ENCODE measurements at places on chromosomes 4 and X.

- no peak for DNase-seq
Measured at GRCh38 chrX:74506317-74507115, 85.2 kb downstream of the SLC16A2 start.

DNA sequence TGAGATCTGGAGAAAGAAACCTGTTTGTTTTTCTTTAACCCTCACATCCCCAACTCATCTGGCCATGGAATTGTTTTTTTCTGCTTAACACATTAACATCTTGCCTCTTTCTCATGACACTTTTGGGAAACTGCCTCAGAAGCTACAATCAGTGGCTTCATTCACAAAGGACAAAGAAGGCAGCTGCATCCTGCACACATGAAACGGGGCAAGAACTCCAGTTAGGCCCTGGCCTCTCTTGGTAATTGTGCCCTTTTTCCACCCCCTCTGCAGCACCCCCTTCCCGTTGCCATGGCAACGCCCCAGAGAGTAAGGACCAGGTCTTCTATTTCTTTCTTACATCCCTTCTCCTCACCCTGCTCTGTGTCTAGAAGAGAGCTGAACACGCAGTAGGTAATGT is 103.4 kb downstream of the PDGFRA start:
- DNase-seq: no peak

DNA sequence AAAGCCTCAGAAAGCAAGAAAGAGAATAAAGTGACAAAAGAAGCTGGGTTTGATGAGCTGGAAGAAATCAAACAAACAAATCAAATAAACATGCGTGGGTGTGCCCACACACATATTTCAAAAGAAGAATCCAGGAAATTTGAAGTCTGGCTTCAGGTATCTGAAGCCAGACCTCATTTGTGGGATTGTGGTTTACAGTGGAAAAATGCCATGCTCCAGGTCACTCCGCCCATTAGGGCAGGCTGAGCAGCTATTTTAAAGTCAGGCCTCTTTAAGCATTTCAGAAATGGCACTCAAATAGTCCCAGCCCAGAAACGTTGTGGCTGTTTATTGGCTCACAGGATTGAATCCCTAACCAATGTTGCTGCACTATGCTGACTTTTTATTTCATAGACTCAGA is 226.1 kb upstream of the F9 start:
- no peak for DNase-seq

DNA sequence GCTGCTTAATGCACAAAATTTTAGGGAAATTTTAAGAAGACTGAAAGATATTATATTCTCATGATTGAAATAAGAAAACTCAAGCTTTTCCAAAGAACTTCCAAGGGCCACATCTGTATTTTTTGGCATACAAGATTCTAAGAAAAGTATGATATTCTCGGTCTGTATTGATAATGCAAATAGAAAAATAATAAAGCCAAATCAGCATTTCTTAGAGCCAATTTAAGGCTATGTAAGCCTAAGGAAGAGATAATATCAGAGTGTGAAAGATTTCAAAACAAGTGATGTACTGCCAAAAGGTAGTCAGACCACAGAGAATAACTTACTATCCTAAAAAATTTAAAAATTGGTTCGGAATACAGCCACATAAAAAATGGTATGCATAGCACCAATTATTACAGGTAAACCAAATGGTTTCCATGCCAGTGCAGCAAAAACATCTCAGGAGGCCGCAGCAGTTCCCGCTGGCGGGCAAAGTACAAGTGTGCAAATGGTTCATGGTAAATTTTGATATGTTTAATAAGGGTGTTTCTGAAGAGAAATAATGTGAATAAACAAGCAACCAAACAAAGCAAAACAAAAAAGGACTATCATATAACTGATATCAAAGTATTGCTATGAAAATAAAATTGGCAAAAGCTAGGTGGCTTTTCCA is 35.2 kb upstream of the NAP1L5 start:
- DNase-seq: no peak

- no peak for DNase-seq
Measured at GRCh38 chr4:30768277-30768676, 48.1 kb downstream of the PCDH7 start.

GRCh38 chr4:27276307-27277073 is 415.8 kb downstream of the STIM2 start:
- DNase-seq: no peak

- no peak for DNase-seq
Measured at GRCh38 chr4:25552580-25553271, 102.9 kb upstream of the SLC34A2 start.

GRCh38 chr4:32196950-32197688 is 1477.0 kb downstream of the PCDH7 start:
- DNase-seq: no peak

DNA sequence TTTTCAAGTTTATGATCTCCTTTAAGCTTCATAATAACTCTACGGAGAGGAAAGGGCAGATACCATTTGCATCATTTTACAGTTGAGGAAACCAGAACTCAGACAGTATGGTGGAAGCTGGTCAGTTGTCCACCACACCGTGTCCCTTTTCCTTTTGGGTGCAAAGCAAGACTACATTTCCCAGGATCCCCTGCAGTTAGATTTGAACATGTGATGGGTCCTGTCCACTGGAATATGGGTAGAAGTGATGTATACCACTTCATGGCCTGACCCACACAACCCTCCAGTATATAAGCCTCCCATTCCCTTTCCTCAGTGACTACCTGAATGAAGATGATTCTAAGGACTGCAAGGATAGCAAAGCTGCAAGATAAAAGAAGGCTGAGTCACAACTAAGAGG is 74.7 kb downstream of the BEND2 start:
- no peak for DNase-seq

DNA sequence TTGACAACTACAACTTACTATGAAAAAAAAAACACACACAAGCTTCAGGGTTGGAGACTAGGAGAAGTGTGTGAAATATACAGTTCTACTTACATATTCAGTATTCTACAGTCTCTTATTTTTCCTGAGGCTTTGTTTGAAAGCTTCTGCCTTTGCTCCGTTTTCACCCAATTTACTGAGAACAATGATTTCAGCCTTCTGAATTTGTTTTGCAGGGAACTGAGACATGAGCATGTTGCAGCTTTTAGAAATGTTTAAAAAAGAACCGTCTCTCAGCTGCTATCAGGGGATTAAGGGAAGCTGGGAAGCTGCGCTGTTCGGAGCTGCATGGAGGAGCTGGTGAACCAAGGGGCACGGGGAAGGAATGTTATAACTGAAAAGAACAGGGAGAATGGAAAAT is 85.7 kb downstream of the QDPR start:
- no peak for DNase-seq

DNA sequence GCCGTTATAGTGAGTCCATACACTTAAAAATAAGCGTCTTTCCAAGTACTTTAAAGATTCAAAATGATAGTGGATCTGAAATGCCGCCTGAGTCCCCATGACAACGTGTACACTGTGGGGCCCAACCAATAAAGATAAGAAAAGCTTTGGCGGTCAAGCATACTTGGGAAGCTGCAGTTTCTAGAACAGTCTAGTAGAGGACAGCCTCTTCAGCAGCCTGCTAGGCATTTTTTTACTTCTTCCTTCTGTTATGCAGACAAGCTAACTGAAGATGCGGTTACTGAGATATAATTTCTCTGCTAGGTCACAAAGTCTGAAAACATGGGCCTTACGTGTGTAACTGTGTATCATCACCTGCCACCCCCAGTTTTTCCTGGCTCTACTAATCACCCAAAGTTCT is 402 bp upstream of the UPRT start:
- DNase-seq: no peak

- DNase-seq: no peak
Measured at GRCh38 chrX:110853610-110854009, 58.0 kb upstream of the CHRDL1 start.

DNA sequence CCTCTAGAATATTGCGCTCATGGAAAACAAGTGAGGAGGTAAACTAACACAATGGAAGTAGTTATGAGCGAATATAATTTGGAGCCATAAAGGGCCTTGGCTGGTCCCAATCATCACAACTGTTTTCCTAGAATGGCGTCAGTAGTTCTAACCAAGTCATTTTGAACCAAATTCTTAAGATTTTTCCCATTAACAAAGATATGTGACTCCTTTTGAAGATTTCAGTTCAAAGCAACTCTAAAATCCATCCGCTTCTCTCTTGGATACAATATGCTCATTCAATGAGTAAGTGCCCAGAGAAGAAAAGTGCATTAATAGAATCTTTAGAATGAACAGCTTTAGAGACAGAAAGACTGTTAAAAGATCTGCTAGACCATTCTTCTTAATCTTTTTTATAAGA is 19.6 kb upstream of the MYOZ2 start:
- DNase-seq: no peak

DNA sequence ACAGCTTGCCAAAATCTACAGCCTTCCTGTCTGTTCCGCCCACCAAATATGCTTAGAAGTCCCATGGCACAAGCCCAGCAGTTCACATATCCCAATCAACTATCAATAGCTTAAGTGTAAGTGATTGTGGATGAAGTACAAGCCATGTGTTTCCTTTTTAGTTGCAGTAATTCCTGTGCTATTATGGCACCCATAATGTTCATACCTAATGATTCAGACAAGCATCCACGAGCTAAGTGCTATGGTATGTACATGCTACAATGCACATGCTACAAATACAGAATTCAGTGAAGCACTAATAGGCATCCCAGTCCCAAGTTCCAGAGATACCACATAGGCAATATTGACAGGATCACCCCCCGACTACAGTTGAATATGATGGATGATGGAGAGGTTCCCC is 94.5 kb downstream of the PCDH19 start:
- no peak for DNase-seq

DNA sequence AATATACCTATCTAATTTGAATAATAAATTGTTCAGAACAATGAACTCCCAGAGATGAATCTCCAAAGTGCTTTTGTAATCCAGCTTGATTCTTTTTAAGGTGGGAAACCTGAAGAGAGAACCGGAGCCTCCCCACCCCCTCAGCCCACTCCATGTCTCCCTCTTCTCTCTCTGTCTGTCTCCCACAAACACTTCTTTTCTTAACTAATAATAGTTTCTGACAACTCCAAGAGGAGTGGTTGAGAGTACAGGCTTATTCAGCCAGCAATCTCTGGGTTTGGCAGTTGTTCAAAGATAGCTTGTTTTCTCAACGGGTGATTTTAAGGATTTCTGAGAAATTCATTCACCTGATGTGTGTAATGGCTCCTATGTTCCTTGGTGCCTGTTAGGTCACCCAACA is 23.4 kb downstream of the PPP4R3C start:
- no peak for DNase-seq

DNA sequence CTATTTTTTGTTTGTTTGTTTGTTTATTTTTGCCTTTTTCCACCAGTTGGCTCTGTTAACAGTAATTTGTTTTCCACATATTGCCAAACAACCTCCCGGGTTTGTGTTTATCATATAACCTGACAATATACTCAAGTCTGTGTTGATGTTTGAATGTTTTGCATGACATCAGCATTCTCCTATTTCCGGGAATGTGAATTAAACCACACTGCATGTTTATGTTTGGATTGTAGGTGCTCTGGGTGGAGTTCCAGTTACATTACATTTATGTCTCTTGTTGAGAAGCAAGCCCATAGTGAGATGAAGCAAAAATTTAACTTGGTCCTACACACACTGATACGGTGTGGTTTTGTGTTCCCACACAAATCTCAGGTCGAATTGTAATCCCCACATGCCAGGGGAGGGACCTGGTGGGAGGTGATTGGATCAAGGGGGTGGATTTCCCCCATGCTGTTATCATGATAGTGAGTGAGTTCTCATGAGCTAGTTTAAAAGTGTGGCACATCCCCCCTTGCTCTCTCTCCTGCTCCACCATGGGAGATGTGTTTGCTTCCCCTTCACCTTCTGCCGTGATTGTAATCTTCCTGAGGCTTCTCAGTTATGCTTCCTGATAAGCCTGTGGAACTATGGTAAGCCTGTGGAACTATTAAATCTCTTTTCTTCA is 54.4 kb upstream of the CLNK start:
- no peak for DNase-seq

GRCh38 chr4:6873291-6873690 is 36.3 kb upstream of the TBC1D14 start:
- no peak for DNase-seq

DNA sequence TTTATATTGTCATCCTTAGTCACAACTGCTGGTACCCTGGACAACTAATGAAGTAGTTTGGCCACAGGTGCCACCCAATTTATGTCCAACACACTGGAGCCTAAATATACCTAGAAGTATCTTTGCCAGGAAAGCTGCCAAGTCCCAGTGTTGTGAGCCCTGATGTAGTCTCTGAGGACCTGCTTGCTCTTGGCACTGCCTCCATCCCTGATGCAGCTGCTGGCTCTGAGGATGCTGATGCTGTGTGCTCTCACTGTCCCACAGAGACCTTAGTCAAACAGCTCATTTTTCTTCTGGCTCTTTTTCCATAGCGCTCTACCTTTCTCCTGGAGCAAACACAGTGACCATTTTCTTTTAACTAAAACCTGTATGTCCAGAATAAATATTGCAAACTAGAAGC is 1535.4 kb upstream of the ADGRL3 start:
- no peak for DNase-seq

- no peak for DNase-seq
Measured at GRCh38 chr4:184234155-184234554, 16.5 kb upstream of the ENPP6 start.

DNA sequence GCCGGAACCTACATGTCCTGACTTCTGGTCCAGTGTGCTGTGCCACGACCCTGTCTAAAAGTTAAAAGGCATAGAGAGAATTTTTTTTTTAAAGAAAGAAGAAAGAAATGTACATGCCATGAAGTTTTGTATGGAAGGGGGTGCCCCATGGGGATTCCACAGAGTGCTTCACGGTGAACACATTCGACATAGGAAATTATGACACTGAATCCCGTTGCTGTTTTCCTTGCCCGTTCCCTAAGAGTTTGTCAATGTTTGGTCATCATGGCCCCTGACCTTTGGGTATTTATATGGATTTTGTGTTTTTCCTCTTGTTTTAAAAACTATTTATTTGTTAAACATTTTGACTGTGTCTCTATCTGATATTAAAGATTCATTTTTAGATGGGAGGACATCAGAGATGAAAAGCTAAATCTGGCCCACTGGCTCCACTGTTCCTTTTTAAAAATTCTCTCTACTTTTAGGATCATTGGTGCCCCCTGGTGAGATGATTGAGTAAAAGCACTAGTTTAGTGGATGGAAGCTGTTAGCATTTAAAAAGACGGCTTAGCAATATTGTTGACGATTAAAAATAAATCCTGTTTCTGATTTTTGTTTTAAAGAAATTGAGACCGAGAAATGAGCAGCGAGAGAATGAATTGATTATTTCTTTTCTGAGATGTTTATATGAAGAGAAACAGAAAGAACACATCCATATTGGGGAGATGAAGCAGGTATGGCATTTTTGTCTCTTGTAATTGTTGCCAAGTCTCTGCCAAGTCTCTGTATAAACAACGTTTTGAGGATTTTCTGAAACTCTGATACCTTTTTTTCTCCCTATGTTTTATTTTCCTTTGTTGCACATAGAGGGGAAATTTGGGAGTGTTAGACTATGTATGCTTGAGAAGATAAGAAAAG is 75.0 kb downstream of the PTTG2 start:
- peak; percentile 16 for DNase-seq

DNA sequence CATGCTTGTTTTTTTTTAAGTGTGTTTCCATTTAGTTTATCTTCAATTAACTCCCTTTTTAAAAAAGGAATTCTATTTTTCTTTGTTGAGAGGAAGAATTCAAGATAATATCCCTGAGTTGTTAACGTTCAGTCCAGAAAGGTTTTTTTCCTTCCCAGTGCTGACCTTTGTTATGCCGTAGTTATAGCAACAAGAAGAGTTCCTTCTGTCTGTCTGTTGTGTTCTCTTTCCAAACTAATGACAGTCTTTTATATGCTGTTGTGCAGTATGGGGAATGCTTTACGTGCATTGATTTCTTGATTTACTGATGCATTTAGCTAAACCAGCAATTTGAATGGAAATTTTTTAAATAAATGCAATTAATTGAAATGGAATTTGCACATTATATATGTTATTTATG is 6.6 kb upstream of the CXXC4 start:
- no peak for DNase-seq

- no peak for DNase-seq
Measured at GRCh38 chr4:10006231-10006600, 15.1 kb downstream of the SLC2A9 start.

Measured in GM12892 (cell line).